Activated CD4-positive, alpha-beta T cell treated with anti-CD3 and anti-CD28 coated beads, Interleukin-2, amount 50 U/mL, for 1 hour (primary cell): ENCODE measurements at places on chromosomes 2 and 18.

GRCh38 chr18:24991141-24992060, 360.6 kb downstream of the ZNF521 start:
- no peak for DNase-seq

DNA sequence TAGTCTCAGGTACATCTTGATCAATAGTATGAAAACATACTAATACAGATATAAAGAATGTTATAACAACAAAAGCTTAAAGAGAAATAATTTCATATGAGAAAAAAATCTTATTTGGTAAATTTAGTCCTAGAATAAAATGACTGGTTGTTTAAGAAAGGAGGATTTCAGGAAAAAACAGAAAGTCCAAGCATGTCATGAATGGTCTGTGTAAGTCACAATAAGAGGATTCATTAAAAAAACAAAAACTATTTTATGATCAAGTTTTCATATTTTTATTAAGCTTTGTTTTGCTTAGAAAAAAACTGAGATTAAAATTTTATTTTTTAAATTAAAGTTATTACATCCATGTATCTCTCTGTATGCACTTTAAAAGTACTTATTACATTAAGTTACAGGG, 353.9 kb upstream of the SPHKAP start:
- DNase-seq = no peak

DNA sequence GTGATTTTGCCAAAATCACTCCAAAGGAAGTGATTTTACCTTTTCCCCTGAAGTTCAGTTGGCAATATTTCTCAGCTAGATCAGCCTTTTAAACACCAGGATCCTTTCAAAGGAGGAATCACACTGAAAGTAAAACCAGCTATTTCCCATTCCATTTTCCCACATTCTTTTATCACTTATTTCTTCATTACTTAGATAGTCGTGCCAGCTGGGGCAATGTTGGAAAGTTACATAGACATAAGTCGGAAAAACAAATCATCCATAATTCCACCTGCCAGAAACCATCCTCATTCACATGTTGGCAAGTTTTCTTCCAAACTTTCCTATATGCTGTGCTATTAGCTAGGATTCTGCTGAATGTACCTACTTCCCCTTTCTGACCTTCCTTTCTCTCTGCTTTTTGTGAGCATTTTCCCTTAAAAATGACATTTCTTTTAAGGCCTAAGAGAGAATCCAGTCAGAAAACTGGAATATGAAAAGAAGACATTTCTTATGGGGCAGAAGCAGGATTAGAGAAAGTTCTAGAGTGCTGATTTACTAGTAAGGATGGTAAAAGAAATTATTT, 170.0 kb upstream of the STK17B start:
- DNase-seq = no peak

DNA sequence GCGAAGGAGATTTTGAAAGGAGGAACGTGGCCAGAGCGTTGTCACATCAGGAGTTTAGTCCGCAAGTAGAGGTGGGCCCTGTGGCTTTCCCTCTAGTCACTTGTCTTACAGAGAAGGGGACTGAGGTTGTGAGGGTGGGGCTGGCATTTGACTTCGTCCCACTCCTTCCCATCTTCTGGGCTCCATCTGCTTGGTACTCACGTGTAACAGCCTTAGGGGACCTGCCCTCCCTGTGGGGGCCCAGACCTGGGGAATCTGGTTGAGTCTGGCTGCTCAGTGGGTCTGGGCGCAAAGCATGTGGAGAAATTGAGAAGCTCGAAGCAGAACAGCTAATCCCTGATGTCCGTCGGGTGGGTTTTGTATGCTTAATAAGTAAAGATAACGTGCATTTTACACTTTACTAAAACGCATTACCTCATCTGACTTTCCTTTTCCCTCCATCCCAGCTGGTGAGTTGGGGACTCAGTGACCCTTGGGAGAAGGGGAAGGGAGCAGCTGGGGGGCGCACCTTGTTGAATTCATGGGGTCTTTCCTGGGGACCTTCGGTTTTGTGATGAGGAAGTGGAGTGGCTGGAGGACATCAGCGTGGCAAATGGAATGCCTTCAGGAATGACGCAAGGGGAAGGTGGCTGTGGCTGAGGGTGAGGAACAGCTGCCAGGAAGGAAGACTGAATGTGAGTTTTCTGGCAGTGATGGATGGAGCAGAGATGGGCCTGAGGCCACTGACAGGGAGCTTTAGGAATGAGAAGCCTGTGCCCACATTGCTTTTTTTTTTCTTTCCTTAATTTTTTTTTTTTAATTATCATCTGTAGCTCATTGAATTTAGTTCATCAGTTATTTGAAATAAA, 44.8 kb downstream of the ASAP2 start:
- DNase-seq = no peak

- DNase-seq = no peak
These were observed 355.2 kb upstream of the KCNJ3 start for GRCh38 chr2:154343282-154343681.

GRCh38 chr18:77320971-77321559, 71.4 kb downstream of the GALR1 start:
- no peak for DNase-seq

GRCh38 chr2:32453242-32454062, 96.6 kb downstream of the BIRC6 start:
- DNase-seq = no peak

DNA sequence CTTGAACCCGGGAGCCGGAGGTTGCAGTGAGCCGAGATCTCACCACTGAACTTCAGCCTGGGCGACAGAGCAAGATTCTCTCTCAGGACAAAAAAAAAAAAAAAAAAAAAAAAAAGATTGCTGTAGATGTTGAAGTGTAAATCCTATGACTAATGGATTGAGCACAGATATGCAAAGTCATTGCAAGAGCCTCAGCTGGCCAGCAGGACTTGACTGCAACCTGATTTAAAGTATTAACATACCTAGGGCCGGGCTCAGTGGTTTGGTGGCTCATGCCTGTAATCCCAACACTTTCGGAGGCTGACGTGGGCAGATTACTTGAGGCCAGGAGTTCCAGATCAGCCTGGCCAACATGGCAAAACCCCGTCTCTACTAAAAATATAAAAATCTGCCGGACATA, 103.4 kb upstream of the MSH2 start:
- no peak for DNase-seq
